ENCODE measurements at places on chromosomes 16 and 17.

DNA sequence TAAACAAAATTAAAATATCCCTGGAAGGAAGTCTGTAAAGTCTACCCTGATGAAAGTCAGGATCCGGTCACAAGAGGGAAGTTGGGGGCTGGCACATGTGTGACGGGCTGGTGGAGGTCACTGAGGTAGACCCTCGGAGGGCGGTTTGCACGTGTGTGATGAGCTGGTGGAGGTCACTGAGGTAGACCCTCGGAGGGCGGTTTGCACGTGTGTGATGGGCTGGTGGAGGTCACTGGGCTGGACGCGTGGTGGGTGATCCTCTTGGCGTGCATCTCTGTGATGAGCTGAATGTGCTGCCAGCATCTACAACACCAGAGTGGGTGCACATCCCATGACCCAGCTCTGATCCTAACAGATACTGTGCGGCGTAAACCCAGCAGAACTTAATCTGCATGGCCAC lies 43.7 kb upstream of the METRNL start:
- no peak for DNase-seq

DNA sequence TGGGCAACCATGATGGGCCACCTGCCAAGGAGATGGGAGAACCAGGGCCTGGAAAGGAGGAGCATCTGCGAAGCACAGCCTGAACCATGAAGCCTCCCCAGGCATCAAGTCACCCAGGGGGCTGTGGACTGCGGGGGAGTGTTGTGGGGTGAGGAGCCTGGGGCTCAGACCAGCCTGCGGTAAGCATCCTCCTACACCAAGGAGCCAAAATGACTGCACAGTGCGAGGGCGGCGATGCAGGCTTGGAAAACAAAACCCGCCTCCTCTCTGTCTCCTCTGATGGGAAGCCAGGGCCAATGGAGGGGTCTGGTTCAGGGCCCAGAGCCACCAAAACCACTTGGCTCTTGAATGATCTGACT lies 18.1 kb upstream of the MAF start:
- DNase-seq = peak; percentile 67

GRCh38 chr16:70331588-70332358 lies 14.9 kb upstream of the DDX19A start:
- DNase-seq = peak; percentile 17

- no peak for DNase-seq
Observed at GRCh38 chr16:86215233-86215978, 294.9 kb upstream of the FOXF1 start.

GRCh38 chr16:23572394-23572793 lies 14.9 kb downstream of the UBFD1 start:
- DNase-seq = no peak

- DNase-seq = no peak
Observed at GRCh38 chr16:82657239-82657638, 30.5 kb downstream of the CDH13 start.

DNA sequence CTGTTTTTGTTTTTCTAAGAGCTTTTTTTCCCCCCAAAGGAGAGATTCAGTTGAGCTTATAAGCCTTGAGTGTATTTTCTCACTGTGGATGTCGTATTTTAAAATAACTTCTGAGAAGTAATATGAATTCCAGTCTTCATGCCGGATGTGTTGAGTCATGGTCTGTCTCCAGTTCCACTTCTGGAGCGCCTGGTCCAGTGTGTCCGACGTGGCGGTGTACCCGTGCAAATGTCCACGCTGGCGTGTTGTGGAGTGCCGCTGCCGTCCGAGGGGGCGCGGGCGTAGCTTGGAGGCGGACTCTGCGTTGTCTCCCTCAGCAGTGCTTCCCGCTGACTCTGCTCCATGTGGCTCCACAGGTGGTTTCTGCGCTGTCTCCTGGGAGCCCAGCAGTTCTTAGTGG lies 60.9 kb upstream of the ZNF750 start:
- DNase-seq = no peak

DNA sequence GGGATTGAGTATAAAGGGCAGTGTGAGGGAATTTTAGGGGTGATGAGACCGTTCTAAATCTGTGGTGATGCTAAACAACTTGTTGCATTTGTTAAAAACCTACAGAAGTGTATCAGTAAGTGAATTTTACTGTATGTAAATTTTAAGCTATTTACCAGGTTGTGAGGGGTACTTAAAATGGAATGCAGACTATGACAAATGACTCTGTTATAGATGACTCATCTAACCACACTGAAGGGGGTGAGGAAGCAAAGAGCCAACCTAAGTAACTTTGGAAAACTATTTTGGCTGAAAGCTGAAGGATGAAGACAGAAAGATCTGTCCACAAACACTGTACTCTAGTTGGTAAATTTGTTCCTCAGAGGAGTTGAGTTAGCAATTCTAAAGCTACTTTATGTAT lies 5.3 kb upstream of the MKS1 start:
- DNase-seq = no peak

DNA sequence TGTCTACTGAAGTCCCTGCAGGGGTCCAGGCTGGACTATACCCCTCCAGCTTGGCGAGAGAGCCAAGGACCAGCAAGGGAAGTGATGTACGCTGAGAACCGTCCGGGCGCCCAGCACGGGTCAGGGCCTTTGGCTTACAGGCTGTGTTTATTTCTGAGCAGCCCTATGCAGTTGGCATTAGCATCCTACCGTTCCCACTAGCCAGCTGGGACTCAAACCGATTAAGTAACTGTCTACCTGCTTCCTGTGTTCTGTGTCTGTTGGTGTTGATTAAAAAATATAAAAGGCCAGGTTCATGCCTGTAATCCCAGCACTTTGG lies 73.8 kb downstream of the CMIP start:
- no peak for DNase-seq

DNA sequence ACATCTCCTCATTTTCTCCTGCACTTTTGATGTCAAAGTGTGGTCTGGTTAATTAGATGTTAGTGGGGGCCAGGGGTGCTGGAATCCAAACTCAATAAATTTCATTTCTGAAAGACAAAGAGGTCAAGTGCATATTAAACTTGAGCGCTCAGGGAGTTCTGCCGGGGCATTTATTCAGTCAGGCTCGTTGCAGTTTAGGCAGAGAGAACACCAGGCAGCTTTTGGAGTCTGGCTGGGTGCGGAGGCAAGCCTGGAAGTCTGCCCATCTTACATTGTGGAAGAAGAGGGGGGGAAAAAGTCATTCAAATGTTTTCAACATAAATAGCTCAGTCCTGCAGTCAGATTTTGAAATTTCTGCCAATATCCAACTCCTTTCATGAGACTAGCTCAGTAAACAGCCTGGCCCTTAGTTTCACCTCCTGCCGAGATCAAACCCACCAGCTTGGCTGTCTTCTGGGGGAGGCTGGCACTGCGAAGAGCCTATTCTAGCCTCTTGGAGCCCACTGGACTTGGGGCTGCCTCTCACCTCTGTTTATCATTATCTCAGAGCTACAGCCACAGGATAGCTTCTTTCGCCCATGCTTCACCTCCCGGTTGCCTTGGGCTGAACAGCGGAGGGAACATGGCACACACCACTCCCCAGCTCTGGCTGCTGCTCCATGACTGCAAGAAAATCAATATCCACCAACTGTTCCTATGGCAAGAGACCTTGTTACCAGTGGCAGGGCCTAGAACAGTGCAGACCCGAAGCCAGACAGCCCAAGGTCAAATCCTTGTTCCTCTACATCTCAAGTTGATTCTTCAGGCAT lies 177.4 kb upstream of the CDH5 start:
- no peak for DNase-seq

DNA sequence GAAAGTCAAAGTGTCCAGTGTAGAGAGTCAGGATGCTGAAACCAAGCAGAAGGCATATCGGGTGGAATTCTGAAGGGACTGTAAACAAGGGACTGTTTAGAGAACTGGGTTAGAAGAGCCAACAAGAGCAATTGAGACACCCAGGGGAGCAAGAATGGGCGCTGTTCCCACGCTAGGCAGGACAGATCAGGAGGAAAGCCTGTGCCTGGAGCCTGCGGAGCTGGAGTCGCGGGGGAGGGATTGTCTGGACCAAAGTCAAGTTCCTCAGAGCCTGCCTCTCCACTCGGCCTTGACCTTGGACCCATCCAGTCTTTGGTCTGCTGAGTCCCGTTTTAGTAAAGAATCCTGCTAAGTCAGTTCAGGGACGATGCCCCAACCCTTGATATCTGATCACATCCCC lies 14.7 kb upstream of the KLHL36 start:
- DNase-seq = no peak

GRCh38 chr16:83847371-83848225 lies 39.8 kb downstream of the HSBP1 start:
- DNase-seq = no peak

DNA sequence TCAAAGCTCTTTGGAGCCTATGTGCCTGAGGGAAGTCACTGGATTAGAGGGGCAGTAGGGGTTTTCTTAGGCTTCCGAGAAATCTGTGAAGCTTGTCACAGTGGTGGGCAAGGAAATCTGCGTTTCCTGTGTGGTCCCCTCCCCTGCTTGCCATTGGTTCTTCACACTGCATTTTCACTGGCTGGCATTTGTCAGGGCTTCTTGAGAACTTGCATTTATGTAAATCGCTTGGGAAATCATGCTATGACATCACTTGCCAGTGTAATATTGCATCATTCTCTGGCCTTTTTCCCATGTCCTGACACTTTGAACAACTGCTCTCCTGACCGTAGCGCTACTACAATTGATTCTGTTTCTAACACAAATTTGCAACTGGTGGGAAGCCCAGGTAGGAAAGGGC lies 1.8 kb downstream of the CACNG3 start:
- no peak for DNase-seq

DNA sequence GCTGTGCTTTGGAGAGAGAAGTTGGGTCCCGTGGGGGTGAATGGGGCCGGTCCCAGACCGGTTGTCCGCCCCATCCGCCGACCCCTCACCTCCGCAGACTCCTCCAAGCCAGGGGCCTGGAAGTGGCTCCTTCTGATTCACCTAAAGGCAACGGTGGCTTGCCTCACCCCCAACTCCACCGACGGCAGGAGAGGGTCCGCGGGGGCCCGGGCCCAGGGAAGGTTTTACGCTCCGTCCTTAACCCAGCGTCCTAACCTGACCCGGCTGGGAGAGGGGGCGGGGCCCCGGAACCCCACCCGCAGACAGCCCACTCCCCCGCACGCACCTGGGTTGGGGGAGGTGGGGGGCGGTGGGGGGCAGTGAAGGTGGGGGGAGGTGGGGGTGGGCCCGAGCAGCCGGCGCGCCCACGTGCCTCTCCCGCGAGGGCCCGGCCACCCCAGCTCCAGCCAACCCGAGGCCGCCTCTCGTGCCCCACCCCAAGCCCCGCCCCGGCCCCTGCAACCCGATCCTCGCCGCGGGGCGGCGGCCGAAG lies 12.7 kb upstream of the CD300A start:
- DNase-seq = peak; percentile 84

DNA sequence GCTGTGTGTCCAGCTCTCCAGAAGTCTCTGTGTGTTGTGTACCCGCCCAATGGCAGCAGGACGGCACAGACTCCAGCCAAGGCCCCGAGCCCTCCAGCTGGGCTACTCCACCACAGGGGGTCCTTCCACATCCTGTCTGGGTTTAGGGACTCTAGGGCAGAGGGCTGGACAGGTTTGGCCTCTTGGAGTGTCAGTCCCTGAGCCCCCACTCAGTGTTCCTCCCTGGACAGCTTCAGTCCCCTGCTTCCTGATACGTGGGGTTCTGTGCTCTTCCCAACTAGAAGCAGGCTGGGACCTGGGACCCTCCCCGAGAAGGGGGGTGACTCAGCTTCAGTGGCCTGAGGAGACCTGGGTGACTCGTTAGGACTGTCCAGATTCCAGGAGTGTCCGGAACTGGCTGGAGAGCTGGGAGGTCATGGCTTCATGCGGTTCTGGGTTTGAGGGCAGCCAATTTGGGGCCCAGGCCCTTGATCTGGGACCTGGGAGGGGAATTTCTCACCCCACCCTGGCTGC lies 4.2 kb downstream of the CDK3 start:
- no peak for DNase-seq

GRCh38 chr17:77085926-77086432 lies 54.8 kb upstream of the SEC14L1 start:
- DNase-seq = no peak

DNA sequence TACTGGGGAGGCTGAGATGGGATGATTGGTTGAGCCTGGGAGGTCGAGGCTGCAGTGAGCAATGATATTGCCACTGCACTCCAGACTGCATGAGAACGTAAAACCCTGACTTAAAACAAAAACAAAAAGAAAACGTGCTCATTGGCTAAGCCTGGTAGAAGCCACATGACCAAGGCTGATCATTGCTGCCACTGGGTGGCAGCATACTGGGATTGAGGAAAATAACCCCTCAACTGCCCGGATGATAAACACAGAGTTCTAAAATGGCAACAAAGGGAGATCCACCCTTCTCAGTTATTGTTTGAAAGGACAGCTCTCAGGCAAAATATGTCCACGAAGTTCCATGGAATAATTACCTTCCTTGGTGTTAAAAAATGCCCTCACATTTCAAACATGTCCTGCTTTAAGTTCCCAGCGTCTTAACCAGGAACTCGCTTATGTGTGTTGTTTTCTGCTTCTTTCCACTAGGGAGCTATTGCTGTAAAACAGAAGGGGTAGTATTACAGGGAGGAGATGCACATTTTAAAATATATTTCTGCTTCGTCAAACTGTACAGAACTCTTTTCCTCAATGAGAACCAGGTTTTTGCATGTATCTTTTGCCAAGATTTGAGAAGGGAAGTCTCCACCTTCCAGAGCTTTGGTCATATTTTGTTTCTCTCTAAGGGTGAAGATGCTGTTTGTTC lies 675.3 kb downstream of the MAF start:
- DNase-seq = peak; percentile 55

DNA sequence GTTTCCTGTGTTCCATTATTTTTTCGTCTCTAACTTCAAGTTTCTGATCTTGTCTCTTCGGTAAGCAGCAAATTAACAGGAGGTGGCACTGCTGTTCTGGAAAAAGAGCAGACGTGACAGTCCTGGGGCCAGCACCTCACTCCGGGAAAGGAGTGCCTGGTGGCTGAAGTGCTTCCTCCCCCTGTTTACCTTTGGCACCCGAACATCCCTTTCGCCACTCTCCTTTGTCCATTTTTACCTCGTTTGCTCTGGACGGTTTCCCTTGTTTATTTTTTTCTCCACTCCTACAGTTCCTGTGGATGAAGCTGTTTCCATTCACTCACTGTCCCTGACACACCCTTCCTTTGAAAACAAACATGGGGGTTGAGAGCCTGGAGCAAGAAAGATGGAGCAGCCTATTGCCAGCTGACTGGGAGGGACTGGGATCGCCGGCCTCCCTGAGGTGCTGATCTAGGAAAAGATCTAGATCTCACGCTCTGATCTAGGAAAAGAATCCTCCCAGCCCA lies 12.6 kb downstream of the SAP30BP start:
- no peak for DNase-seq

GRCh38 chr16:73092236-73092781 lies 44.4 kb upstream of the ZFHX3 start:
- DNase-seq = no peak

Data from stimulated activated CD4-positive, alpha-beta T cell treated with anti-CD3 and anti-CD28 coated beads, Interleukin-2, amount 100 ng/mL, for 24 hours (primary cell).